LoVo (cell line): ENCODE measurements at places on chromosomes 4 and X.

GRCh38 chr4:146577111-146577510 is 55.4 kb upstream of the SLC10A7 start:
- no peak for DNase-seq

DNA sequence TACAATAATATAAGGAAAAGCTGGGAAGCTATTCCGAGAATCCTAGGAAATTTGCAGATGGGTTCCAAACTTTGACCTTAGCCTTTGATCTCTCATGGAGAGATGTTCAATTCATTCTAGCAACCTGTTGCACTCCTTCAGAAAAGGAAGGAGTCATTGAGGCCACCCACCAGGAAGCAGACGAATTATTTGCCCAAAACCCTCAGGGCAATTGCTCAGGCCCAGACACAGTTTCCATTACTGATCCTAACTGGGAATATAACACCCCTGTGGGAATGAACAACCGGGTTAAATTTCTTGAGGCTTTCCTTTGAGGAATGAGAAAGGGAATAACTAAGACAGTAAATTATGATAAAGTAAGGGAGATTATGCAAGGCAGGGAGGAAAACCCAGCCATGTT is 13.5 kb upstream of the ZNF280C start:
- no peak for DNase-seq

GRCh38 chrX:133989490-133989889 is 4.1 kb upstream of the GPC3 start:
- no peak for DNase-seq

- no peak for DNase-seq
Observed at GRCh38 chr4:74638001-74638400, 156.3 kb downstream of the BTC start.

DNA sequence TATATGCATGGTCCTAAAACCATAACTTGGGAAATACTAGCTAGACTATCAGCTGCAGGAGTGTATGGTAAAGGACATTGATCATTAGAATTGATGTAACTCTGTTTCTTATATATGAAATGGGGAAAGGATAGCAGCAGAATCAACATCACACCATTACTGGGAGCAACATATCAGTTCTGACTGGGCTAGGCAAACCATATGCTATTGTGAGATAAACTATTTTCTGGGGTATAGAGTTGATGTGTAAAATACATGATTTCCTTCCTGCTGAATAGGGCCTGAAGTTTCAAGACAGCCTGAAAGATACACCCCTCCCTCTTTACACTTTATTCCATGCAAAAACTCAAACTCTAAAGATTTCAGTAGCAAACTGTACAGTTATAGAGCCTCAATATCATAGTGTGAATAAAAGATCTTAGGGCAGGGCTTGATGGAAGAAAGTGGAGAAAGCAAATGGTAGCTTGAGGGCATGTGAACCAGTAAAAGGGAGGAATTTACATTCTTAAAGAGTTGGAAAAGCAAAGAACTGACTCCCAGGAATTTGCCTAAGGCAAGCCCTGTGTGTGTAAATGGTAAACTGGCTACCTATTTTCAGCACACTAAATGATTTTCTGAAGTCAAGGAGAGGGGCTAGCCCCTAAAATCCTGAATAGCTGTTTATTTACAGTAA is 404.1 kb downstream of the MAPK10 start:
- no peak for DNase-seq

GRCh38 chr4:154590329-154591006 is at the start of gene FGA:
FGA (minus strand) TSS chr4:154590742; CDS start chr4:154590687, 55 bp downstream.
- no peak for DNase-seq

- DNase-seq: no peak
Observed at GRCh38 chr4:88005076-88005475, 2.4 kb upstream of the PKD2 start.

- DNase-seq: no peak
Observed at GRCh38 chrX:56498756-56499155, 64.7 kb upstream of the UBQLN2 start.

- DNase-seq: no peak
Observed at GRCh38 chr4:152070854-152071253, 310.0 kb upstream of the GATB start.

DNA sequence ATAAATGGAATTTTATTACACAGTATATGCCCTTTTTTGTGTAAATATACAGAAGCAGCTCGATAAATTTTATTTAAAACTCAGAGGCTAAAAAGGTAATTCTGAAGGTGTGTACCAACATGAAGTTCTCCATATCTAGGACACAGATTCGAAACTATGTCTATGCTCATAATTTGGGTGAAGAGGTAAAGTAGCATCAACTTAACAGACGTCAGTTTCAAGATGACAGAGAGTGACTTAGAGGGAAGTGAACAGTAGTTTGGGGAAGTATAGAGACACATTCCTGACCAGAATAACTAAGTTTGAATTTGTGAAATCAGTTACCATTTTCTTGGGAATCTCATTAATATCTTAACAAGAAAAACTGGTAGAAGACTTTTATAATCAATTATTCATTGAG is 2493.3 kb downstream of the ARAP2 start:
- DNase-seq: no peak

- DNase-seq: no peak
Observed at GRCh38 chrX:16137416-16138107, 14.2 kb downstream of the GRPR start.

DNA sequence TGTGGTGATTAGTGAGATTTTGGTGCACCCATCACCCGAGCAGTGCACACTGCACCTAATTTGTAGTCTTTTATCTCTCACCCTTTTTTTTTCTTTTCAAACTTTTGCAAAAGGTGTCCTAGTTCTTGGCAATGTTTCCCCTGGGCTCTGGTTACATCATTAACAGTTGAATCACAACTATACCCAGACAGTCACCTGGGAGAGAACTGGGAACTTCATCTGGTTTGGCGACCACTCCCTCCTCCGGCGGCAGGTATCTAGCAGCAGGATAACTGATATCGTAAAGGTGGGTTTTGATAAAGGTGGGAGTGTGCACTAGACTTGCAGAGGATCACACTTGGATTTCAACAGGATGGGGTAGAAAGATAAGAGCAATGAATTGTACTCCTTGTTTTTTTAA is 140.5 kb downstream of the CHIC2 start:
- DNase-seq: no peak

DNA sequence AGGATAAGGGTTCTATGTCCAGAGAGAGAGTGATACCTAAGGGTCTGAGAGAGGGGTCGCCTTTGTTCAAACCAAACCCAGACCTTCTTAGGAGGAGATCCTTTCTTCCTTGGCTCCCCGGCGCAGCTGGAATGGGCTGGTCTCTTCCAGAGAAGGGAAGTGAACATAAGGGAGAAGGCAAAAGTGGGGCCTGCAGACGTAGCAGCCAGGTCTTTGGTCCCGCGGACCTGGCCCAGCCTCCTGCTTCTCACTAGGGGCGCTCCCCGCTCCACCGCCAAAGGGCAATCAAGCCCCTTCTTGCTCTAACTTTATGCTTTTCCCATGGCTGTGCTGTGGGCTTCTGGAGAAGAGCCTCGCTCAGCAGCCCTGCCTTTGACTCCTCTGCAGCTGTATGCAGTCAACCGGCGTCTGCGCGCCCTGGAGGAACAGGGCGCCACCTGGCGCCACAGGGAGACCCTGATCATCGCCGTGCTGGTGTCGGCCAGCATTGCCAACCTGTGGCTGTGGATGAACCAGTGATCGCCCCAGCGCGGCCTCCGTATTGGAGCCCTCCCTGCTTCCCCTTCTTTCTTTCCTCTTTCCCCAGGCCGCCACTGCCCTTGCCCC is 6.5 kb downstream of the FATE1 start:
- no peak for DNase-seq

- DNase-seq: no peak
Observed at GRCh38 chr4:89298788-89299152, 8.8 kb downstream of the GPRIN3 start.

- DNase-seq: no peak
Observed at GRCh38 chrX:21606002-21606401, 52.1 kb downstream of the KLHL34 start.

DNA sequence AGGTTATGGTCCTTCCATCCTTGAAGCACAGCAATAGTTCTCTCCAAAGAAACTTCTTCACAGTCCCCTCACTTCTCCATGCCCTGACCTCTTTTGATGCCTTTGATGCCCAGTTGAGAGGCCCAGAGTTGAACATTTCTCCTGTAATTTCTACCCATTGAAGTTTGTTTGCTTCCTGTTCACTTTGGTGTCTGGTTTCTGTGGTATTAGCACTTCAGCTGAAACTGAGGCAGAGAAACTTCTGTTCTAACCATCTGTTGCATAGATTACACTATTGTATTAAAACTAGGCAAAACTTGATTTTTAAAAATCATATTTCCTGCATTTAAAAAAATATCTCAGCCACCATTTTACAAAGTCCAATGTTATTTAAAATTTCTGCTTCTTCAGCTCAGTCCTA is 89.8 kb upstream of the ADGRG2 start:
- no peak for DNase-seq

DNA sequence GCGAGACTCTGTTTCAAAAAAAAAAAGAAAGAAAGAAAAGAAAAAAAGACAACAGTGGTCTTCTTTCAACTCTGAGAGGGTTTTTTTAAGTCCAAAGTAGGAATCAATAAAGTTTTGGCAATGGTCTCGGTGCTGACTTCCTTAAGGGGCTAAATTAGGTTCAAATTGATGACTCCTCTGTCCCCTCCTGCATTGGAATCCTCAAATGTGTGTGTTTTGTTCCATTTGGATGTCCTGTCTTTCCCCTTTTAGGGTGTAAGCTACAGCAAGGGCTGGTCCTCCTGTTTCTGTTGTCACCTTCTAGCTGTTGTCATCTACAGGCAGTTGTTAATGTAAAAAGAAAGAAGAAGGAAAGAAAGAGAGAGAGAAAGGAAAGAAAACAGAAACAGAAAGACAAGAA is 84.3 kb upstream of the PLAC1 start:
- no peak for DNase-seq

- DNase-seq: no peak
Observed at GRCh38 chrX:97132664-97133415, 249.1 kb downstream of the RPA4 start.

DNA sequence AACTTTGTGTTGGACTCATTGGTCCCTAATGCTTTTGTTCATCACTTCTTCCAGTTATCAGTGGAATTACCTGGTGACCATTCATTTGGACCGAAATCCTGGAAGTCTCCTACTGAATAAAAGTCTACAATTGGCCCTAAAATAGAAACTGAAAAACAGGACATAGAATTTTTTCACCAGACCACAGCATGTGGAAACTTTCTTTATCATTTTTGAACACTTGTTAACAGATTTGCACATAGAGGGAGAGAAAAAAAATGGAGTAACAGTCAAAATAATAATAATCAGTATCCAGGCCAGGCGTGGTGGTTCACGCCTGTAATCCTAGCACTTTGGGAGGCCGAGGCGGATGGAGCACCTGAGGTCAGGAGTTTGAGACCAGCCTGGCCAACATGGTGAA is 7.1 kb downstream of the EPGN start:
- no peak for DNase-seq

- no peak for DNase-seq
Observed at GRCh38 chr4:77731656-77732055, 87.5 kb downstream of the CNOT6L start.

- DNase-seq: no peak
Observed at GRCh38 chrX:116480059-116480458, 17.3 kb upstream of the CT83 start.

DNA sequence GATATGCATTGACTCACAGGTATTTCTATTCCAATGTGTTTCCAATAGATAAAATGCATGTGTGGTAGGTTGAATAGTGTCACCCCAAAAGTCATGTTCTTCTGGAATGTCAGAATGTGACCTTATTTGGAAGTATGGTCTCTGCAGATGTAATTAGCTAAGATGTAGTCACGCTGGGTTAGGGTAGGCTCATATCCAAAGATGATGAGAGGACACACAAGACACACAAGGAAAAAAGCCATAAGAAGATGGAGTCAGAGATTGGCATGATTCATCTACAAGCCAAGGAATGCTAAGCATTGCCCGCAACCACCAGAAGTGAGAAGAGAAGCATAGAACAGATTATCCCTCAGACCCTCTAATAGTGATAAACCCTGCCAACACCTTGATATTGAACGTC is 17.5 kb downstream of the ZNF330 start:
- no peak for DNase-seq

DNA sequence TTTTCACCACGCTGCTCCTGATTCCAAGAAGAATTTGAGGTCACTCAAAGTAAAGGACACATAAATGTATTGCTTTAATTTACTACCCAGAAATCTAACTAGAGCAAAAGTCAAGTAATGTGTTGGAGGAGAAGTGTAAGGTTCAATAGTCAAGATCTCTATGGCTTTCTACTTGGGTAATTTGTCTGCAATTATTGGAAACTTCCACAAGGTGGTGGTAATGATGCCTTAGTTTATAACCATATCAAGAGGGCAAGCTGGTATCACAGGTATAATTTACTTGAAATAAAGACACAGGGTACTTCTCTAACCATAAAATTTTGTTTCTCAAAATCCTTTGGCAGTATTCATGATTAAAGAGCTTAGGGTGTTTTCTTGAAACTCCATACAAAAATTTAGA is 10.2 kb upstream of the GRIA3 start:
- DNase-seq: no peak

DNA sequence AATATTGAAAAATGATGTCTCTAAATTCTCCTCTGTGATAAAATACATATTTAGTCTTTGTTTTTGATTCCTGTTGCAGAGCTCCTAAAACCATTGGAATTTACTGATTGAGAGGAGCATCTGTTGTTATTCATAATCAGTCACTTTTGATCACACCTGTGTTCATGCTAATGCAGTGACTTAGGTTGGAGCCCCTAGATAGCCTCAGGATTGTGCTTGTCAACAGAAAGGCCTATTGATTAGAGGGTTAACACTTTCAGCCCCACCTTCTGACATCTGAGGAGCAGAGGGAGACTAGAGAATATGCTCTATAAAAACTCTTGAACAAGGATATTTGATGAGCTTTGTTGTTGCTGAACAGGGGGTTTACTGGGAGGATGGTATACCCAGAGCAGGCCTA is 409.5 kb upstream of the ADGRL3 start:
- DNase-seq: no peak

DNA sequence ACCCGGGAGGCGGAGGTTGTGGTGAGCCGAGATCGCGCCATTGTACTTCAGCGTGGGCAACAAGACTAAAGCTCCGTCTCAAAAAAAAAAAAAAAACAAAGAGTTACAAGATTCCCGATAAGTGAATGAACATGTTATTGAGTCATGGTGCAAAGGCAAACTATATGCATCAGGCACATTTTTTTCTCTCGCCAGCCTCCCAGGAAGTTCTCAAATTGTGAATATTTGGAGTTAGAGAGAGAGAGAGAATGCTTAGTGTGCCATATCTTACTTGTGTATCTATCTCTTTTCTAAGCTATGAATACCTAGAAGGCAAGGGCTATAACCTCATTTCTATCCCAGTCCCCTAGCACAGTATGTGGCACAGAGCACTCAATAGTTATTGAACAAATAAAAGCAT is 400.8 kb downstream of the RPA4 start:
- no peak for DNase-seq

GRCh38 chr4:138935-139334 is 14.6 kb downstream of the ZNF718 start:
- no peak for DNase-seq
